ENCODE measurements at places on chromosomes 3 and 15. TPM values are rescaled to one million over a fixed set of nuclear protein-coding genes. Genes with fewer than 3 reads are reported as not detected.

DNA sequence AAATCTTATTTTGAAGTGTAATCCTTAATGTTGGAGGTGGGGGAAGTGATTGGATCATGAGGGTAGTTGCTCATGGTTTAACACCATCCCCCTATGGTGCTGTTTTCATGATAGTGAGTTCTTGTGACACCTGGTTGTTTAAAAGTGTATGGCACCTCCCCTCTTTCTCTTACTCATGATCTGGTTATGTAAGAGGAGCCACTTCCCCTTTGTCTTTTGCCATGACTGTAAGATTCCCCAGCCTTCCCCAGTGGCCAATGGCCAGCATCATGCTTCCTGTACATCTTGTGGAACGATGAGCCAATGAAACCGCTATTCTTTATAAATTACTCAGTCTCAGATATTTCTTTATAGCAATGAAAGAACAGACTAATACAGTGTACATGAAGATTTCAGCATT, 39.8 kb upstream of the GMNC start:
- no peak for DNase-seq
- H3K4me1 ChIP-seq: no peaks in the 10 kb centered on the region
- H3K27ac ChIP-seq: no peak overlapping the region
- H3K4me3 ChIP-seq: no peak overlapping the region

- DNase-seq: no peak
- no peak overlapping the region for H3K27ac ChIP-seq
- no peak overlapping the region for H3K4me3 ChIP-seq
- no peaks in the 10 kb centered on the region for H3K27me3 ChIP-seq
- H3K4me1 ChIP-seq: peaks cover 16% of the 10 kb centered on the region
Observed at GRCh38 chr3:66395635-66396034, 105.2 kb downstream of the LRIG1 start.

DNA sequence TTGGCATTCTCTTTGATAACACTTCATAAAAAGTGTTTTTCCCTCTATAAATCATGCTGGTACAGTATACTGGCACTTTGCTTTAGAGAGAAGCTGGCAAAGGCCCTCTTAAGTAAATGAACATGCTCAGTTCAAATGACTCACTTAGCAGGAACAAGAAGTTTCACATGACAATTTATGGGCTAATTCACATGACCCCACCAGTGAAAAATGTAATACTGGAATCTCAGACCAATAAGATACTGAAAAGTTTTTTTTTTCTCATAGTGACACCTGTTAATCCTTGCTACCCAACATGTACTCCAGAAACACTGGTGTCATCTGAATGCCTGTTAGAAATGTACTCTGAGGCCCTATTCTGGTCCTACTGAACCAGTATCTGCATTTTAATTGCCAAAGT, 13.9 kb downstream of the BTBD1 start:
- DNase-seq: no peak
- H3K4me1 ChIP-seq: no peaks in the 10 kb centered on the region
- no peak overlapping the region for H3K27ac ChIP-seq
- H3K36me3 ChIP-seq: no peaks in the 10 kb centered on the region
- H3K4me3 ChIP-seq: no peak overlapping the region
- no peaks in the 10 kb centered on the region for H3K27me3 ChIP-seq

GRCh38 chr15:58931987-58932588, 1.4 kb downstream of the SLTM start:
- H3K27ac ChIP-seq: peak overlapping the region; percentile 90
- H3K27me3 ChIP-seq: no peaks in the 10 kb centered on the region
- DNase-seq: no peak
- H3K4me3 ChIP-seq: peak overlapping the region; percentile 99
- H3K4me1 ChIP-seq: peaks cover 7% of the 10 kb centered on the region
- no peaks in the 10 kb centered on the region for H3K36me3 ChIP-seq

- no peak overlapping the region for H3K4me3 ChIP-seq
- DNase-seq: no peak
- H3K27ac ChIP-seq: peak overlapping the region; percentile 80
- H3K4me1 ChIP-seq: peaks cover 13% of the 10 kb centered on the region
- H3K36me3 ChIP-seq: no peaks in the 10 kb centered on the region
- H3K27me3 ChIP-seq: no peaks in the 10 kb centered on the region
Observed at GRCh38 chr3:120418866-120419490, 31.8 kb downstream of the FSTL1 start.

DNA sequence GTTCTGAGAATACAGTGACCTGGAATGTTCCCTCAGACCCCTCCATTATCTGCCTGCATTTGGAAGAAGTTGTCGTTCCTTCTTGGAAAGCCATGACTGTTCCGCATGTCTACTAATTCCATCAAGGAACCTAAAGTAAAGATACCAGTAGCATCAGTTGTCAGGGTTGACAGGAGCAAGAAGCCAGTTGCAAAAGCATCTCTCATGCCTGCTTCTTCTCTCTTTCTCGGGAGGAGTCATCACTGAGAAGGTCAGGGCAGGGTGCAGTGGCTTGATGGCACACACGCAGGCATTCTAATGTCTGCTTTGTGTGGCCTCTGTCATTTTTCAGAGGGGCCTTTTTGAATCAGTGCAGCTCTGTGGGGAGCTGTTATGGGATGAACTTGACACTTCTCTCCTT, 276.6 kb upstream of the TPM1 start:
- no peak for DNase-seq
- H3K4me3 ChIP-seq: no peak overlapping the region
- H3K4me1 ChIP-seq: no peaks in the 10 kb centered on the region
- no peaks in the 10 kb centered on the region for H3K27me3 ChIP-seq
- H3K27ac ChIP-seq: no peak overlapping the region
- no peaks in the 10 kb centered on the region for H3K36me3 ChIP-seq

- H3K27ac ChIP-seq: no peak overlapping the region
- H3K4me3 ChIP-seq: no peak overlapping the region
- no peaks in the 10 kb centered on the region for H3K4me1 ChIP-seq
- no peak for DNase-seq
- H3K27me3 ChIP-seq: no peaks in the 10 kb centered on the region
- H3K36me3 ChIP-seq: no peaks in the 10 kb centered on the region
Observed at GRCh38 chr3:61901496-61901895, 340.1 kb downstream of the PTPRG start.

DNA sequence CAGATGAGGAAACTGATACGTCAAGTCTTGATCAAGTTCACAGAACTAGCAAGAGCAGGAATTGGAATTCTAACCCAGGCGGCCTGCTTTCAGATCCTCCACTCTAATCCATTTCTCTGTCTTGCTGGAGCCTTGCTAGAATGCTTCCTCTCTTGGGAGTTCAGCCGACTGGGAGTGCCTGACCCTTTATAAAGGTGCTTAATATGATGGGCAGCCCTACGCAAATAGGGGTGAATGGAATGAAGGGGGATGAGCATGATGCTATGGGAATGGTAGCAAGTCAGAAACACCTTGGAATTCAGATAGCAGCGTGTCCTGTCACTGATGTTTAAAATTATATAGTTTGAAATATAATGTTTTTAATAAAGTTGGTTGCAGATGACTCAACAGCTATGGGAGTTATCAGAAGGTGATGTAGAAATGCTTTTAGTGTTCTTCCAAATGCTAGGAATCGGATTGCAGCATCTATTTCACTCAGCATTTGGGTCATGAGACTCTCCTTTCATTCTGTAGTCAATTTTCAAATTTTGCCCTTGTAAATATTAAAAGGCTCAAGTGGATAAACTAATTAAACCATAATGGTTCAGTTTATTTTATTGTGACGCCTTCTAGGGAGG, 150.7 kb downstream of the FNDC3B start:
- no peak overlapping the region for H3K4me3 ChIP-seq
- no peaks in the 10 kb centered on the region for H3K4me1 ChIP-seq
- H3K36me3 ChIP-seq: no peaks in the 10 kb centered on the region
- DNase-seq: no peak
- no peak overlapping the region for H3K27ac ChIP-seq

GRCh38 chr15:63560741-63561448, 36.3 kb upstream of the FBXL22 start:
- DNase-seq: no peak
- no peak overlapping the region for H3K27ac ChIP-seq
- no peaks in the 10 kb centered on the region for H3K36me3 ChIP-seq

- H3K4me3 ChIP-seq: no peak overlapping the region
- no peak overlapping the region for H3K27ac ChIP-seq
- no peaks in the 10 kb centered on the region for H3K4me1 ChIP-seq
- H3K27me3 ChIP-seq: no peaks in the 10 kb centered on the region
- no peak for DNase-seq
Observed at GRCh38 chr15:44471885-44472455, 44.5 kb downstream of the CTDSPL2 start.

DNA sequence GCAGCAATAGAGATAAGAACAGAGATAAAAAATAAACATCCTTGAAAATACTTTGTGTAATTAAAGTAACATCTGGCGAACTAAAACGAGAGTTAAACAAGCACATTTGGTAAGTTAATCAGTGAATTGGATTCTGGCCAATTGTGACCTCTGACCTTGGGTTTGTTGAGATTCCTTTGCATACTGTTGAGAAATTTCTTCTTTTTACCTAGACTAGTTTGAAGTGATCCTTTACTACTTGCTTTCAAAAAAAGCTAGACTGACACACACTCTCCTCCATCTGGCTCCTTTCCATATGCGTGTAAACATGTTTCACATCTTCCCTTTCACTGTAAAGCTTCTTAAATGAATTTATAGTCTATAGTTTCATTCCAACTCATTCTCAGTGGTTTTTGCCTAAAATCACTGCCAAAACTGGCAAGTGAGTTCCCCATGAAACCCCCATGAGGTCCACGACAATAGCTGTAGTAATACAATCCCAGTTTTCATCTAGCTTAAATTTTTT, 17.3 kb upstream of the GBE1 start:
- H3K36me3 ChIP-seq: no peaks in the 10 kb centered on the region
- no peak for DNase-seq
- no peak overlapping the region for H3K27ac ChIP-seq
- H3K4me1 ChIP-seq: no peaks in the 10 kb centered on the region

- H3K27ac ChIP-seq: no peak overlapping the region
- no peaks in the 10 kb centered on the region for H3K36me3 ChIP-seq
- no peaks in the 10 kb centered on the region for H3K4me1 ChIP-seq
- H3K4me3 ChIP-seq: no peak overlapping the region
Observed at GRCh38 chr15:77001966-77002365, 7.0 kb downstream of the PSTPIP1 start.

DNA sequence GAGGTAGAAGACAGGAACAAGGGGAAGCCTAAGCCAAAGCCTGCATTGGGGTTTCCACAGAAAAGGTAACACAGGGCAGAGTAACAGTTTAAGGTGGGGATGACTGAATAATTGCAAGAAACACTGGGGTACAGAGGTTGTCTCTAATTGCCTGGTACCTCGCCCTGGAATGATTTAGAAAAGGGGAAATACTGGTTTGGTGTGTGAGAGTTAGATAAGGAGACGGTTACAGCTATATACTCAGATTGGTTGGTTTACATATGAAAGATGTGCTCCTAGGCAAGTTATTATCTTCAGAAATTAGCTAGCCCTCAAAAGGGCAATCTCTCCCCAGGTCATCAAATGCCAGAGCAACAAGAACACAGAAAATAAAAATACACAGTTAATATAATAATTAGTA, 58.8 kb downstream of the SMARCC1 start:
- no peaks in the 10 kb centered on the region for H3K27me3 ChIP-seq
- DNase-seq: no peak
- H3K4me1 ChIP-seq: no peaks in the 10 kb centered on the region

DNA sequence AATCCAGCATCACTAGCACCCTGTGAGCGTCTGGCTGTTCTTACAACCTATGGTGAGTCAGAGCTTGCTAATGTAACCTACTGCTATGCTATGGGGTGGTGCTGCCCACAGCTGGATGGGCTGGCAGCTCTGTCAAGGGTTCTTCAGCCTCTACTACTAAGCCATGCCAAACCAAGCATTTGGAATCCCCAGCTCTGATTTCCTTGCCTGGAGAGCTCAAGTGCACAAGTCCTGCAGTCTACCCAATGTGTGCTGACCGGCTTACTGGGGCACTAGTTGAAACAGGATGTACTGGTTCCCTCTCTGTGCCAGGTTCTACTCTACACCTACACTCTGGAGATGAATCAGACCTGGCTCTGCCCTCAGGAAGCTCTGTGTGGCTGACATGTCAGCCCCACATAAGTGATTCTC, 4.2 kb downstream of the TEX264 start:
- H3K4me3 ChIP-seq: no peak overlapping the region
- H3K36me3 ChIP-seq: no peaks in the 10 kb centered on the region
- no peak overlapping the region for H3K27ac ChIP-seq
- H3K4me1 ChIP-seq: peaks cover 9% of the 10 kb centered on the region

DNA sequence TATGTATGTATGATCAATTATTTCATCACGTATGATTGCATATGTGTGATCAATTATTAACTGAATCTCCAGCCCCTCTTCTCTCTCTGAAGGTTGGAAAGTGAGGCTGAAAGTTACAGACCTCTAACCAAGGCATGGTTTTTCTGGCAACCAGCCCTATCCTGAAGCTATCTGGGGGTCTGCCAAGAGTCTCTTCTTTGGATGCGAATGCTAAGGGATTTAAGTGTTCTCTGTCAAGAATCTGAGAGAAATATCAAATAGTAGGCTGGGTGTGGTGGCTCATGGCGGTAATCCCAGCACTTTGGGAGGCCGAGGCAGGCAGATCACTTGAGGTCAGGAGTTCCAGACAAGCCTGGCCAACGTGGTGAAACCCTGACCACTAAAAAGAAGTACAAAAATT, 8.1 kb downstream of the NKTR start:
- H3K4me3 ChIP-seq: no peak overlapping the region
- H3K27me3 ChIP-seq: no peaks in the 10 kb centered on the region
- DNase-seq: peak; percentile 32
- no peaks in the 10 kb centered on the region for H3K4me1 ChIP-seq
- peak overlapping the region; percentile 78 for H3K27ac ChIP-seq
- H3K36me3 ChIP-seq: no peaks in the 10 kb centered on the region

DNA sequence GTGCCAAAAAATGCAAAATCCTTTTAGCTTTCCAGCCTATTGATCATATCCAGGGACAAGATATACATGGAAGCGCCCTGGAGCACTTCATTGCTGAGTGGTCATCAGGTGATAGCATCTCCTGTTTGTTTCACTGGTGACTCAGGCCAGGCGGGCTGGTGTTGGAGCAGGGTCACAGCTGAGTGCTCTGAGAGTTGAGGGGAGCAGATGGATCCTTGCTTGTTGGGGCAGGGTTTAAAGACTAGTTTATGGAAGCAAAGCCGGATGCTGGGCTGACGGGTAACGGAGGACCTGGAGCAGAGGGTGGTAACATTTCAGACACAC, 405.0 kb upstream of the TPM1 start:
- H3K4me1 ChIP-seq: no peaks in the 10 kb centered on the region
- no peaks in the 10 kb centered on the region for H3K36me3 ChIP-seq
- H3K27me3 ChIP-seq: no peaks in the 10 kb centered on the region
- no peak for DNase-seq
- no peak overlapping the region for H3K27ac ChIP-seq

MYO1E gene
- total RNA-seq: 99.8 TPM

ACKR2 gene
- total RNA-seq: 3.1 TPM

CHRD gene
- 36.6 TPM for total RNA-seq

SETMAR gene
- total RNA-seq: 35.0 TPM

CYP1A1 gene
- total RNA-seq: 6.2 TPM

TTLL13 gene
- total RNA-seq: not detected

TBC1D5 gene
- 189 TPM for total RNA-seq

LCTL gene
- total RNA-seq: not detected

ANKRD63 gene
- 0.52 TPM for total RNA-seq

SLCO2A1 gene
- total RNA-seq: 29.1 TPM

TLR9 gene
- total RNA-seq: not detected

JAGN1 gene
- total RNA-seq: 80.6 TPM

SLC28A2 gene
- total RNA-seq: not detected

Measured in uterus (tissue), 4 donors.